Dermis microvascular lymphatic vessel endothelial cell (primary cell): ENCODE measurements at places on chromosomes 2 and 18. TPM values are rescaled to one million over a fixed set of nuclear protein-coding genes. Genes with fewer than 3 reads are reported as not detected.

DNA sequence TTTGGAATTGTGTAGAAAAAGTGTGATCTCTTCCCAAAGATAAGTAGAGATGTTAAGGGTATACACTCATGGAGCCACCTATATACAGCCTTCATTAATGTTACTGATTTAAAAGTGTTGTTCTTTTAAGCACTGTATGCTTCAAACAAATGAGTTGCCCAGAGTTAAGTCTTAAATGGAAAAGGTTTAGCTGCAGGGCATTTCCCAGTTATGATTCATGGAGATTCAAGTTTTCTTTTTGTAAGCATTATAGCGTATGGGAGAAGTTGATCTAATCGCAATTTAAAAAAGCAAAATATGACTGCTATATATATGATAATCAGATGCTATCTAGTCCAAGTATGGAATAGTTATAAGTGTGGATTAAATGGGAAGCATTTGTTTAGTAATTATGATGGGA lies 4.8 kb downstream of the PDK1 start:
- DNase-seq, result no peak

- no peak for DNase-seq
These were observed 42.6 kb downstream of the ASAP2 start for GRCh38 chr2:9249020-9249800.

DNA sequence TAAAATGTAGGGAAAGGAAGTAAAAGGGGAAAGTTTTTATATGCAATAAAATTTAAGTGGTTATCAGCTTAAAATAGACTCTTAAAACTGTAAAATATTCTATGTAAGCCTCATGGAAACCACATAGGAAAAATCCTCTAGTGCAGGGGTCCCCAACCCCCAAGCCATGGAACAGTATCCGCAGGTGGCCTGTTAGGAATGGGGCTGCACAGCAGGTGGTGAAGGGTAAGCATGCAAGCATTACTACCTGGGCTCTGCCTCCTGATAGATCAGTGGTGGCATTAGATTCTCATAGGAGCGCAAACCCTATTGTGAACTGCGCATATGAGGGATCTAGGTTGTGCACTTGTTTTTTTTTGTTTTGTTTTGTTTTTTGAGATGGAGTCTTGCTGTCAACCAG lies 1409.3 kb upstream of the CDH2 start:
- DNase-seq, result no peak

DNA sequence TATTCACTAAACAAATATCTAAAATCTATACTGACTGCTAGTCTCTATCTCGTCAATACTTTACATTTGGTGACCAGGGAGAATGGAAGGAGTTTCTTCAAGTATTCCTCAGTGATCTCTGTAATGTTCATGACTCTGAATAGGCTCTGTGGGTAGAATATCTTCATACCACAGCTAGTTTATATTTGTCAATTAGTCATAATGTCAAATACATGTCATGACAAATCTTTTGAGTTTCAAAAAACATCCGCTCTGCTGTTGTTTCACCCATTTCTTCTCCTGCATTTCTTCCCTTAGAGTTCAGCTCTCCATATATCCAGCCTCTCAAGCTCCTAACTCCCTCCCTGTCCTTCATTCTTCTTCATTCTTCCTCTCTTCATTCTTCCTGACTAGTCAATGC lies 206.5 kb upstream of the FANCL start:
- no peak for DNase-seq

DNA sequence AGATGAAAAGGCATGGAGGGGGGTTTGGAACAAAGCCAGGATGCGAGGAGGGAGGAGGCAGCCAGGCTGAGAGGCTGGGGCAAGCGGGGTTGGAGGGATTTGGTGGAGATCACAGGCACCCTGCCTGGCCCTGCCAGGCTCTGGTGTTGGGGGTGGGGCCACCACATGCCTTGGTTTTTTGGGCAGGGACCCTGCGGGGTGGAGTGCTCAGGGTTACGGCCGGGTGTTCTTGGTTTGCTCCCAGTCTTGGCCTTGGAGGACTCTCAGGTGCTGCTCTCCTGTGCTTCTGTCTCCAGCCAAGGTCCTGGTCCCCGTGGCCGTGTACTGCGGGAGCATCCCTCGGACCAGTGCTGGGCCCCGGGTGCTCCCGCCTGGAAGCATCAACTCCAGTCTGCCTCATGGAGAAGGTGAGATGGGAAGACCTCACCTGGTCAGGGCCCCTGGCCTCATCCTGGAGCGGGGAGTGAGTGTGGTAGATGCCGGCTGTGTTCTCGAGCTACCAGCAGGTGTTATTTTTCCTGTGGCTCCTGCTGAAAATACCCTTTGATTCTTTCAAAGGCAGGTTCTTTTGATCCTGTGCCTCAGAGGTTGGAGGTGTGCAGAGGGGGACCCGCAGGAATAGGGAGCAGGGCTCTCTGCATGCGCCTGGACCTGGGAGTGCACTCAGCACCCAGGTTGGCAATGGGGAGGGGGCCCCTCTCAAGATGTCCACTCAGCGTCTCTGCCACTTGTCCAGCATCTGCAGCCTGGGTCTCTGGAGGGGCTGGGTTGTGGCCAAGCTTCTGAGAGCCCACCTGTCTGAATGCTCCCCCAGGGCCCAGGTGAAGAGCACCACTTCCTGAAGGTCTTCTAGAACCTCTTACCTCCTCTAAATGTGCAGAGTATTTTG lies 17.0 kb downstream of the TOGARAM2 start:
- no peak for DNase-seq

- DNase-seq, result no peak
These were observed 201.5 kb upstream of the SLC35G4 start for GRCh38 chr18:11407940-11408339.

GRCh38 chr2:241541564-241542277 lies 16.8 kb upstream of the BOK start:
- DNase-seq, result no peak

Gene CIDEA
- total RNA-seq, result 1.3 TPM in 1 of 2 replicates, not detected in the other

Gene FAP
- 1.3 TPM in 2 replicates for total RNA-seq

Gene TBR1
- under 0.01 TPM in 2 replicates for total RNA-seq

GRCh38 chr2:951224-952006 lies 766 bp downstream of the SNTG2 start:
- no peak for DNase-seq

DNA sequence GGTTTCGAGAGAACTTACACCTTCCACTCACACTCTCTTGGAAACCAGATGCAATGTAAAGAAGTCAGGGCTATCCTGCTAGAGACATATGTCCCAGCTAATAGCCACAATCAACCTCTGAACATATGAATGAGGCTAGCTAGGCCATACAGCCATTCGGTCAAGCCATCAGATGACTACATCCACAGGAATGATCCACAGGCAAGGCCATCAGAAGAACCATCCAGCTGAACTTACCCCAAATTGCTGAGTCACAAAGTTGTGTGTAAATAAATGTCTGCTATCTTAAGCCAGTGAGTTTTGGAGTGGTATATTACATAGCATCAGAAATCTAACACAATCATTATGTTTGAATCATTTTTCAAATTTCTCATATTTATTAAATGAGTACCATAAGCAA lies 5.2 kb upstream of the SPAST start:
- DNase-seq, result no peak
